ENCODE measurements at places on chromosomes 7 and 10.

GRCh38 chr10:95605163-95605562 is 44.0 kb upstream of the SORBS1 start:
- DNase-seq, result no peak

GRCh38 chr10:18261768-18262231 is 121.6 kb downstream of the CACNB2 start:
- DNase-seq, result no peak

DNA sequence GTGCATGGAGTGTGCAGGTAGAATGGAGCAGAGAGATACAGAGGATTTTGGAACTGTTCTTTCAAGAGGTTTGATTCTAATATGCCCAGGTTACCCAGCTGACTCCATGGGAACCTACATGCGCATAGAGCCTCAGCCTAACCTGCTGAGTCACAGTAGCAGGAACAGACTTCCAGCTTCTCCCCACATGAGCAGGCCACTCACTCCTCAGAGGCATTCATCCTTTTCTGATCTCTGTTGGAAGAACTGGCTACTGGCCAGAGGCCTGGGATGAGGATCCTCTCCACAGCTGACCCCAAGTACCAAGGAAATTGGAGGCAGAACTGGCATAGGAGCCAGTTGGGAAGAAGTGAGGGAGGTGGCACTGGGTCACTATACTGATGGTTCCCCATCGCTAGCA is 17.9 kb upstream of the CCSER2 start:
- no peak for DNase-seq

DNA sequence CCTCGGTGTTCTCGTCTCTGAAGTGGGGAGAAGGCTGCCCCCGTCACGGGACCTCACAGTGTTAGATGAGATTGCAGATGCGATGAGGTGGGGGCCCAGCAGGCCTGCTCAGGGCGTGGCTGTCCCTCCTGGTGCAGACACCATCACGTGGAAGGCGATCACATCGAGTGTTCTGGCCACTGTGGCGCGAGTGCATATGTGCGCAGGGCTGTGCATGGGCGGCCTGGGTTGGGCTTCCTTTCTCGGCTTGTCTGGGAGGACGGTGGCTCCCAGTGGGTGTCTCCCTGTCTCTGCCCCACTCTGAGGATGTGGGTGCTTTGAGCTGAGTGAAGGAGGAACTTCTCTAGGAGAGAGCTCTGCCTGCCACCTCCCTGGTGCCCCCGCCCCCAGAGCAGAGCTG is 83.1 kb downstream of the LHPP start:
- no peak for DNase-seq

- no peak for DNase-seq
Measured at GRCh38 chr7:116451957-116452729, 47.4 kb upstream of the CAV2 start.

- no peak for DNase-seq
Measured at GRCh38 chr10:127600479-127600878, 51.4 kb downstream of the NPS start.

DNA sequence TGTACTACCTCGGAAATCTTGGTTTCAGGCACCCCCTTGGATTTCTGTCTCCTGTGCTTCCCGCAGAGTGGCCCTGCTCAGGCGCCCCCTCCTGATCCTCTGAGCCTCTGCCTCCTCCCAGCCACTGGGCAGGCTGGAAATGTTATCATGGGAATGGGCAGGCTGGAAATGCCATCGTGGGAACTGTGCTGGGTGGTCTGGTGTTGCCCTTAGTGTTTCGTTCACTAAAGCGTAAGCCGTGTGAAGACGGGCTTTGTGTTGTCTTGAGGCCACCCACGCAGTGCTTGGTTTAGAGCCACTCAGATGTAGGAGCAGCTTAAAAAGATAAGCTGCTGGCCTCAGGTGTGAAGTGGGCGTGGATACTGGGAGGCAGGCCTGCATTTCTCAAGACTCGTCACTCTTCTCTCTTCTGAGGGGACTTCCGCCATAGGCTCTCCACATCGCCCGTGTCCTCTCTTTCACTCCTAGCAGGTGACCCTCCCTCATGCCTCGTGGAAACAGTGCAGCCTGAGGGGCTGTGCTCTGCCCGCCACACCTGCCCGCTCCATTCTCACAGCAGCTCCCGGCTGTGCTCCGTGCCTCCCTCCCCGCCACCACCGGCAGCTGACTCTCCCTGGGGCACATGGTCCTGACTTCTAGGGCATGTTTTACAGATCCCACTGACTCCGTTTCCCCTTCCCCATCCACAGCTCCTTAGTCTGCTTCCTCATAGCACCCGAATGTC is 28.5 kb downstream of the PPP2R2D start:
- no peak for DNase-seq

DNA sequence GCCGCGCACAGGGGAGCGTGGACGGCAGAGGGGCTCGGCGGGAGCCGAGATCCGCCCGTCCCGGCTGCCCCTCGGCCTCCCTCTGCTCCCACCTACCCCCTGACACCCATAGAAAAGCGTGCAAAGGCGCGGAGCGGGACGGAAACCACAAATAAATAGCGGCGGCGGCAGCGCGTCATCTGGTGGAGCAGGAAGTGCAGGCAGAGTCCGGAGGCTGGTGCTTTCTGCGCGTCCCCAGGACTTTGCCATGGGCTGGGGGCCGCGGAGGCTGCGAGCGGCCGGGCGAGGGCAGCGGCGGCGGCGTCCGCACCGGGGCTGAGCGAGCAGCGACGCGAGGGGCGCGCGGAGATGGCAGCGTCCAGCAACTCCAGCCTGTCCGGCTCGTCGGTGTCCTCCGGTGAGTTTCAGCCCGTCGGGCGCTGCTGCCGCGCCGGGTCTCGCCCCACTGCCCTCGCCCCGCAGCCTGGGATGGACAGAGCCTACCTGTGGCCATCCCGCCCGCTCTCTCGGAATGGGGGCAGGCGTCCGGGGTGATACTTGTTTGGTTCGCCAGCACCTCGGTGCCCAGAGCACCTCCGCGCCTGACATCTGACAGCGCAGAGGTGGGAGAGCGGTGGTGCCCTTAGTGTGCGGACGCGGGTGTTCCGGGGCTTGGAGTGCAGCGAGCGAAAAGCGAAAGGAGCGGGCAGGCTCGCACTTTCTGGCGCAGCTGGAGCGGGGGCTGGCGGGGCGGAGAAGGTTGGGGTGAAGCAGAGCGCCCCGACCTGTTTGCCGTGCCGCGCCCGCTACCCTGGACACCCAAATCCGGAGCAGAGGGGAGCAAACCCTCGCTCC is at the start of gene CHN2:
CHN2 (plus strand) TSS at position 182 of the 834 bp plus-strand sequence.
- DNase-seq, result peak; percentile 20

GRCh38 chr7:69770613-69771012 is 172.3 kb downstream of the AUTS2 start:
- no peak for DNase-seq

GRCh38 chr10:116879817-116880216 is 30.5 kb downstream of the ENO4 start:
- DNase-seq, result no peak

DNA sequence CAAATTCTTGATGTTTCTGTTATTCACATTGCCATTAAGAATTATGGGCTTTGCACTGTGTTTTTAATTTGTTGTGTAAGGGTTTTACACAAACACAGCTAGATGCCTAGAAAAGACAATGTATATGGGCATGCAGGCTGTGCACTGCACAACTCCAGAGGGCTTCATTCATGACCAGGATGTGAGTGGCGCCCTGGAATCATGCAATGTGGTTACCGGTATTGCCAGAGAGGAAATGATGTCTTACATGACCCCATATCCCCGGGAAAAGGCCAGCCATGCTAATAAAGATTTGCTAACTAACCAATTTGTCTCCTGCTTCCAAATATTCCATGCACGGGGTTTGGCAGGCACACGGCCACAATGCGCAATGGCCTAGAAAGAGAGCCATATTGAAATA is 16.9 kb downstream of the KCNMA1 start:
- no peak for DNase-seq

GRCh38 chr7:86933295-86933845 is 126.1 kb downstream of the ELAPOR2 start:
- DNase-seq, result no peak

GRCh38 chr10:8637640-8638039 is 583.2 kb downstream of the GATA3 start:
- no peak for DNase-seq

GRCh38 chr7:128405471-128406313 is 4.1 kb downstream of the IMPDH1 start:
- DNase-seq, result peak; percentile 50

DNA sequence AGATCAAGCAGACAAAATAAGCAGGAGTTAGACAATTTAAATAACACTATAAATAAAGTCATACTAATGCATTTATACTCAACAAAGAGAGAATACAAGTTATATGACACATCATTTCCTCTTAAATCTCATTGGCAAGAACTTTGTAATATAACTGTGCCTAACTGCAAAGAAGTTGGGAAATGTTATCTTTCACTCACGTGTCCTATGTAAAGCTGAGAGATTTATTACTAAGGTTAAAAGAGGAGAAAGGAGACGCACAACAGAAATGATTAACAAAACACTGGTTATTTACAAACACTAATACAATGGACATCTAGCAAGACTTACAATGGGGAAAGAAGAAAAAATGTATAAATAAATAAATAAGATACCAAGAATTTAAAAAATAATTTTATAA is 12.7 kb upstream of the TMEM273 start:
- DNase-seq, result no peak

DNA sequence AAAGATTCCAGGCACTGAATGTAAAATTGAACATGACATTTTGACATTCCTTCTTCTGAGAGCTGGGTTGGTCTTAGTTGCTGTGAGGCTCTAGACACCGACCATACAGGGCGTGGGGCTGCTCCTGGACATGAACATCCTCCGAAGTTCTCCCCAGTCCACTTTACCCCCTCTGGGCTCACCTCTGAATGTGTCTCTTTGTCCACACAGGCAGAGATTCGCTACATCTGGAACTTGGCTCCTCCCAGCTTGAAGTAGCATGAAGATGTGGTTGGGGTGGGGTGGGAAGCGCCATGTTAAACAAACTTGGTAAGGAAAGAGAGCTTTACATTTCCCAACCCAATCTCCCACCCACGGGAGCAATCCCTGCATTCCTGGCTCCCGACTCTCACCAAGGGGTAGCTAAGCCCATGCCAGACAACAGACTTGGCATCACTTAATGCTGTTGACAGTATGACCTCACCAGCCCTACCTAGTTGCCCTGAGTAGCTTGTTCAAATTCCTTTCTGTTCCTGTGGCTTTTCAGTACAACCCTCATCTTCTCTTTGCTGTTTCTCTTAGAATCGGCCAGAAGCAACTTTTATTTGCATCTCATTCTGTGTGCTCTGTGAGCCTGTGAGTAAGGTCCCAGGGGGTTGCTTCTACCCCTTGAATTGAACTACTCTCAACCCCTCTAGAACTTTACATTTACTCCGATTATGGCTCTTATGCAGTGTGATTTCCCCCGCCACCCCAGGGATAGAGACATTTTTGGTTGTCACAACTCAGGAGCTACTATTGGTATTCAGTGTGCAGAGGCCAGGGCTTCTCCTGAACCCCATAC is 211.4 kb downstream of the SEC23IP start:
- DNase-seq, result no peak

- peak; percentile 23 for DNase-seq
Measured at GRCh38 chr7:12111422-12112405, 99.4 kb upstream of the TMEM106B start.

GRCh38 chr7:55274156-55274555 is 91.0 kb upstream of the LANCL2 start:
- no peak for DNase-seq

- no peak for DNase-seq
Measured at GRCh38 chr7:112556633-112557032, 75.8 kb downstream of the LSMEM1 start.

DNA sequence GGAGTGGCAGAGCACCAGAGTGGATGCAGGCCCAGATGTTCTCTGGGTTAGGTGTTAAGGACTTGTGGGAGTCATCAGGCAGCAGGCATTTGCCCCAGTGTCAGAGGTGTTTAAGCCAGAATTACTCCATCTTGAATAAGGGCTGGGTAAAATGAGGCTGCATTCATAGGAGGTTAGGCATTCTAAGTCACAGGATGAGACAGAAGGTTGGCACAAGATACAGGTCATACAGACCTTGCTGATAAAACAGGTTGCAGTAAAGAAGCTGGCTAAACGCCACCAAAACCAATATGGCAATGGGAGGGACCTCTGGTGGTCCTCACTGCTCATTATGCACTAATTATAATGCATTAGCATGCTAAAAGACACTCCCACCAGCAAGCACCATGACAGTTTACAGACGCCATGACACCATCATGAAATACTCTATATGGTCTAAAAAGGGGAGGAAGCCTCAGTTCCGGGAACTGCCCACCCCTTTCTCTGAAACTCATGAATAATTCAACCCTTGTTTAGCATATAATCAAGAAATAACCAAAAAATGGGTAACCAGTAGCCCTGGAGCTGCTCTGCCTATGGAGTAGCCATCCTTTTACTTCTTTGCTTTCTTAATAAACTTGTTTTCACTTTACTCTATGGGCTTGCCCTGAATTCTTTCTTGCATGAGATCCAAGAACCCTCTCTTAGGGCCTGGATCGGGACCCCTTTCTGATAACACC is 882 bp upstream of the LRRC61 start:
- no peak for DNase-seq

Measured in fibroblast of skin of right quadriceps (primary cell).